NCI-H1930 (cell line): ENCODE measurements at places on chromosomes 3 and 15.

- DNase-seq = no peak
Observed at GRCh38 chr15:59998305-59998949, 5.7 kb upstream of the FOXB1 start.

- DNase-seq = no peak
Observed at GRCh38 chr3:150469031-150469930, 61.2 kb downstream of the TSC22D2 start.

- DNase-seq = no peak
Observed at GRCh38 chr3:178480795-178481194, 55.4 kb upstream of the KCNMB2 start.

DNA sequence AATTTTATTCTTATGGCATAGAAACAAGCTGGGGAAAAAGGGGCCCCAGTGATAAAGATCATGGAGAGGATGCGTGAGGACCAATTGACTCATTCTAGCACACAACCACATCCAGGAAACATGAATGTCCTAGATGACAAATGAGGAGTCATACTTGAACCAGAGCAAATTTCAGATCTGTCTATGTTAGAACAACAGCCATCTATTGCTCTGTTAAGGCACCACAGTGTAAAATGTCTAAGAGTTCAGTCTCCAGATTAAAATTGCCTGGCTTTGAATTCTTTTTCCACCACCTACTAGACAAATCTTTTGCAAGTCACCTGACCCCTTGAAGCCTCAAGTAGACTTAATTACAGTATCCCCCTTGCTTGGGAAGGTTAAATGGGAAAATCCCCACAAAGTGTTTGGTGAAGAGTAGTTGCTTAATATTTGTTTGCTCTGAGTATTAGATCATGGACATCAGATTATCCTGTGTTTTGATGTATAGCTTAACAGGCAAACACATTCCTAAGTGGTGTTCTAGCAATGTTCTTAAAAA, 258.7 kb upstream of the TGFBR2 start:
- DNase-seq = no peak

DNA sequence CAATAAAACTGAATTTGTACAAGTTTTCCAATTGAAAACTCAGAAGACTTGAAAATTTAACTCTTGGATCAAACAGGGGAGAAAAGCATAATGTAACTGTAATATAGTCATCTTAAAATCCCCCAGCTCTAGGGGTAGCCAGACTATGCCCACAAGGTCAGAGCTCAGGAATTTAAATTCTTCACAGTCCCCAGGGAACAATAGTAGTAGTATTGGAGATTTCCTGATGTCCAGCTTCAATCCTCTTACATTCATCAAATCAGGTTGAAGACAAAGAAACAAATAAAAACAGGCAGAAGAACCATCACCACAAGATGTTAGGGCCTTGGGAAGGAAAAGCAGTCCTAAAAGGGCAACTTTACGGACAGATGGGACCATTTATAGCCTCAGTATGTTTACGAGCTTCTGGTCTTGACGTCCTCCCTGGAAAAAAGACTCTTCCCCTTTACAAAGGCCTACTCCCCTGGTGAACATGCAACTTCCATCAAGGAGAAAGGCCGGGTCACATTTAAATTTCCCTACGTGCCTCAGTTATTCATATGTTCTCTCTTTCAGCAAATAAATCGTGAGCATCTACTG, 96.8 kb downstream of the PLCH1 start:
- no peak for DNase-seq

GRCh38 chr15:92578096-92578835, 77.3 kb downstream of the FAM174B start:
- no peak for DNase-seq

- no peak for DNase-seq
Observed at GRCh38 chr3:87375231-87375682, 98.9 kb upstream of the POU1F1 start.

GRCh38 chr15:92647467-92648163, 8.0 kb downstream of the FAM174B start:
- no peak for DNase-seq

DNA sequence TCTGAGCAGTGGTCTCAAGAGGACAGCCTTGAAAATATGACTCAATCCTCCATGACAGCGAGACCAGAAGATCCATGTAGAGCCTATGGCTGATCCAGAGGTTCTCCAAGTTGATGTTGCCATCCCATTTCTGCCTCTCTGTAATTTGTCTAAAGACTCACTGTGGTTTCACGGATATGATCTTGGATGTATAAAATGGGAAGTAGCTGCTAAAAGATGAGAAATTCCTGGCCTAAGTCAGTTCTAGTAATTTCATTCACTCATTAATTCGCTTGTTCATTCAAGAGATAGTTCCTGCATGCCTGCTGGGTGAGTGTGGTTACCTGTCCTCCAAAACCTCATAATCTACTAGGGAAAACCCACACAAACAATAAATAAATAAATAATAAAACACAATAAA, 145.9 kb downstream of the TNIK start:
- DNase-seq = no peak

- DNase-seq = no peak
Observed at GRCh38 chr3:24678421-24678865, 183.8 kb upstream of the THRB start.

DNA sequence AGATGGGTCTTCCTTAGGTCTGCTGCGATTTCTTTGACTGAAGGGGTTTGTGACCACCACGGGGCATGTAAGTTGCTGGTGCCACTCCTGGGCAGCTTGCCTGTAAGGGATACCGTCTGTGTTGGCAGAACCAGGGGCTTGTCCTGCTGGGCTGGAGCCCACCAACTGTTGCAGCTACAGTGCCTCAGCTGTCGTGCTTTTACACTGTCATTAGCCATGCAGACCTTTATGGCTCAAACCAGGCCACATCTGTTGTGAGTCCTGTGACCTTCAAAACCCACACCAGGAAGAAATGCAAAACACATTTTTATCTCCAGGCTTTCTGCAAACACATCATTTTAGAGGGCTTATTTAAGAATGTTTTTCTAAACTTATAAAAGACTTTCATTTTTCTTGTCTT, 168.7 kb downstream of the PTPRG start:
- DNase-seq = no peak

GRCh38 chr3:135516143-135516542, 449.4 kb upstream of the PPP2R3A start:
- DNase-seq = no peak

GRCh38 chr15:85047271-85047948, 65.8 kb downstream of the PDE8A start:
- no peak for DNase-seq

- no peak for DNase-seq
Observed at GRCh38 chr15:52023169-52023922, 4.3 kb downstream of the MAPK6 start.

GRCh38 chr3:128577711-128578110, 72.9 kb downstream of the RPN1 start:
- DNase-seq = no peak

GRCh38 chr3:8143186-8143585, 358.4 kb upstream of the LMCD1 start:
- no peak for DNase-seq

DNA sequence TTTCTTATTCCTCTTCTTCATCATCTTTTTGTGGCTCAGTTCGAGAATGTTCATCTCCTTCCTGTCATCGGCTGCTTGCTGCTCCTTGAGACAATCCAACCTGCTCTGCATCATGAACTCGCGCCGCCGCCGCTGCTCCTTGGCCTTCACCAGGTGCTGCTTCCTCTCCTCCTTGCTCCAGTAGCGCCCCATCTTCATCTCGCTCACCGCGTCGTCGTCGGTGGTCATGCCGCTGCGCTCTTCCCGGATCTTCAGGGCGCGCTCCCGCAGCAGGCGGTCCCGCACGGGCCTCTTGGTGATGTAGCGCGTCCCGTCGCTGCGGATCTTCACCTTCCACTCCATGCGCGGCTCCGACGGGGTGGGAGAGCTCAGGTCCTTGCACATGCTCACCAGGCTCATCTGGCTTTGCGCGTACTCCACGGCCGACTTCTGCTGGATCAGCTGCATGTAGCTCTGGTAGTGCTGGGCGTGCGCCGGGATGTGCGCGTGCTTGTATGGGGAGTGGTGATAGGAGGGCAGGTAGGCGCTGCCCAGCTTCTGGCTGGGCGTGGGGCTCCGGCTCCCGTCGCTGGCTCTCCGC, 241.2 kb downstream of the PDZRN3 start:
- no peak for DNase-seq

DNA sequence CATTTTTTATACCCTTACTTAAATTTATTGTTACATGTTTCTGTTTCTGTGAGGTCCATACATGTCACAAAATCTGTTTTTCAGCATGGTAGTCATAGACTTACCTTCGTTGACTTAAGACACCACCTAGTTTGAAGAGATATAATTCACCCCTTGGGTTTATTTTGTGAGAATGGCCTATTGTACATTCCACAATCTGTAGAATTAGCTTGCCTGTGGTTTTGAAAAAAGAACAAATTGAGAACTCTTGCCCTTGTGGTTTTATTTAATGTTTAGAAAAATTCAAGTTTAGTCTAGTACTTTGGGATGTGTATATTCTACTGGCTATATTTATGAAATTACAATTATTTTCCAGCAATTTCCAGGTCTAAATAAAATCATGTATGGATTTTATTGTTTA, 31.6 kb downstream of the FILIP1L start:
- no peak for DNase-seq

DNA sequence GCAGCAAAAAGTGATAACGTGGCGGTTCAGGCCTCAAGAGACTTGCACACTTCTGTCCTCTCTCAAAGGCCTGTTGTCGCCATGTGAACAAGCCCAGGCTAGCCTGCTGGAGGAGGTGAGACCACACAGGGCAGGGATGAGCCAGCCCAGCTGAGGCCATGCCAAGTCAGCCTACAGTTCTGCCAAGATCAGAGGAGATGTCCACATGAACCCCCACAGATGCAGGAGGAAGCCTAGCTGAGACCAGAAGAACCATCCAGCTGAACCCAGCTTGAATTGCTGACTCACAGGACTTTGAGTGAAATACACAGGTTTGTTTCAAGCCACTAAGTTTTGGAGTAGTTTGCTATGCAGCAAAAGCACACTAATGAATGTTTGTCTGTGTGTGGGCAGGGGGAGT, 50.3 kb upstream of the SEC13 start:
- no peak for DNase-seq

DNA sequence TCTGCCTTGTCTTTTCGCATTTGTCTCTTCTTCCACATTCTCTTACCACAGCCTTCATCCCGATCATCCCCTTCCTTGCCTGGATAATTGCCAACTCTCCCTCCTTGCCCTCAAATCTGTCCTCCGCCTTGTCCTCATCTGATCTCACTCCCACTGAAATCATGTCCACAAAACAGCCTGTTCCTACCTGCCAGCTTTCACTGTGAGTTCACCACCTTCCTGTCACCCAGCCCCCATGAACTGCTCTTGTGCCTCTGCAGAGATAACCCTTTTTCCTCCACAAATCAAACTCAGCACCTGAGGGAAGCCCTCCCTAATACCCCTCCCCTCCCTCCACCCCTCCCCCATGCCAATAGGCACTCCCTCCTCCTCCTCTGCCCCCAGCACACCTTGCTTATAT, 4.8 kb upstream of the ADCY5 start:
- DNase-seq = no peak

- DNase-seq = no peak
Observed at GRCh38 chr3:126939338-126939718, 43.6 kb upstream of the PLXNA1 start.
